RCC 7860 (cell line): ENCODE measurements at places on chromosomes 7 and 10.
A peak's percentile ranks its signal among the peaks of the same experiment; 100 is the strongest.

DNA sequence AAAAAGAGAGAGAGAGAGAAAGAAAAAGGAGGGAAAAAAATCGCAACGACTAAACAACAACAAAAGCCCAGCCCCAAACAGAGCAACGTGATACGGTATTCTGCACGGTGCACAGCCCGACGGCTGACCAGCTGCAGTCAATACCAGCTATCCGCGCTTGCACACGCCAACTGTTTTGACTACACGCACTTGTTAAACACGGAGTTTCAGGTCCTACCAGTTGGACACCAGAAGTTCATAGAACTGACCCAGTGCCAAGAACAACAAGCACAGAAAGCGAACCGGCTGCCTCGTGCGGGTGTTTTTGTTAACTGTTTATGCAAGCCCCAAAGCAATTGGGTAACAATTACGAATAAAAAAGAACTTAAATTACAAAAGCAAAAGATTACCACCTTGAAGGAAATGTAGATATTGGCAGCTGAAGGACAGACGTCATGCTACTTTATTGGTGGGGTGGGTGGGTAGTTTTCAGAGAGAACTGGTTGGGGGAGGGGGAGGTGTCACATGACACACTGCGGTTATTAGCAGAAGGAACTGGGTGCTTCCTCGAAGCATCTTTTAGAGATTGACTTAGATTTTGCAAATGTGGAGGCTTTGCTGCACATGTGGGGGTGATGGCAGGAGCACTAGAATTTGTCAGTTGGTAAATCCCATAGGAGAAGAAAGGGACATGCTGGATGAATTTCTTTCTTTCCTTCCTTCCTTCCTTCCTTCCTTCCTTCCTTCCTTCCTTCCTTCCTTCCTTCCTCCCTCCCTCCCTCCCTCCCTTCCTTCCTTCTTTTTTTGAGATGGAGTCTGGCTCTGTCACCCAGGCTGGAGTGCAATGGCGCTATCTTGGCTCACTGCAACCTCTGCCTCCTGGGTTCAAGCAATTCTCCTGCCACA is 110.6 kb upstream of the EFCAB10 start:
- no peak for DNase-seq

DNA sequence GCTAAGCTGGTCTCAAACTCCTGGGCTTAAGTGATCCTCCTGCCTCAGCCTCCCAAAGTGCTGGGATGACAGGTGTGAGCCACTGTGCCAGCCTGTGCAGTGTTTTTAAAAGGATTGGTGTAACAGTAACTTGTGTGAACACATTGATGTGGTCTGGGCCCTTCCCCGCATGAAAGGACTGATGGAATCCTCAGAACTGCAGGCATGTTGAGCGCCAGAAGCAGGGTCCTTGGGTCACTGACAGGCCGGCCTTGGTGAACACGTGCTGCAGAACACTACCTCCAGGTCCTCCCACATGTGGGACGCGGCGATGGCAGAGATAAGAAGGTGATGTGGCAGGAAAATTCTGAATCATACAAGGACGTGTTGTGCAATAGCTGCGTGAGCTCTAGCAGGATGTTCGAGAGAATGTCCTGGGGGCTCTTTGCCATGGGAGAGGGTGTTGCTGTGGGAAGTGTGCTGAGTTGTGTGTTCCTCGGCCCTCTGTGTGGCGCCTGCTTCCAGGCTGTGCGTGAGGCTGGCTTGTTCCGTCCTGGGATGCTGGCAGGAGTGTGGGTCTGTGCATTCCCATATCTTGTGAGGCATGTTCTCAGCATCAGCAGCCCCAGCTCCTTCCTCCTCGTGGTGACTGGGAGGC is 68.2 kb downstream of the DNAJB6 start:
- DNase-seq: peak; percentile 99

GRCh38 chr7:74030861-74031260 is 2.9 kb downstream of the ELN start:
- no peak for DNase-seq

DNA sequence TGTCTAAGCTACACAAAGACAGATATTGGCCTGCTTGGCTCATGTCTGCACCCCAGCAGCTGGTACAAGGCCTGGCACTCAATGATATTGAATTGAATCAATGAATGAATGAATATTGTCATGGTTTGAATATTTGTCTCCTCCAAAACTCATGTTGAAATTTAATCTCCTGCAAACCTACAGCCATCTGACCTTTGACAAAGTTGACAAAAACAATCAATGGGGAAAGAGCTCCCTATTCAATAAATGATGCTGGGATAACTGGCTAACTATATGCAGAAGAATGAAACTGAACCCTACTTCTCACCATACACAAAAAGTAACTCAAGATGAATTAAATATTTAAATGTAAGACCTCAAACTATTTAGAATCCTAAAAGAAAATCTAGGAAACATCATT is 144.7 kb downstream of the CYP26A1 start:
- DNase-seq: no peak

DNA sequence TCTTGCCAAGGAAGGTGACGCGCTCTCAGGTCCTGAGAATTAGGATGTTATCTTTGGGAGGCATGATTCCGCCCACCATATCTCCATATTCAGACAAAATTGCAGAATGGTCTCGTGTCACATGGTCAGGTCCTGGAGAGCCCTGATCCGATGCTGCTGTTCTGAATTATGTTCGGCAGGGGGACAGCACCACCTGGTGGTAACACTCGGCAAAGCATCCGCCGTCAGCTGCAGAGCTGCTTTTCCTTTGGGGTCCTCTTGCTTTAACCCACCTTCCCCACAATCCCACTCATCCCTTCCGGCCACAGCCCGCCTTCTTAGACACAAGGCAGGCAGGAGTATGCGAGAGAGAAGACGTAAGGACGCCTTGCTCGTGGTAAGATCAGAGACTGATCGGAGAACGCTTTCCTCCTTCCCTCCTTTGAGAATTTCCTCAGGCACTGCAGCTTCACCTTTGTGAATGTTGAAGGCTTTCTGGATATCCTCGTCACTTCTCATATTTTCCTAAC is 327.8 kb upstream of the C7orf33 start:
- DNase-seq: no peak

DNA sequence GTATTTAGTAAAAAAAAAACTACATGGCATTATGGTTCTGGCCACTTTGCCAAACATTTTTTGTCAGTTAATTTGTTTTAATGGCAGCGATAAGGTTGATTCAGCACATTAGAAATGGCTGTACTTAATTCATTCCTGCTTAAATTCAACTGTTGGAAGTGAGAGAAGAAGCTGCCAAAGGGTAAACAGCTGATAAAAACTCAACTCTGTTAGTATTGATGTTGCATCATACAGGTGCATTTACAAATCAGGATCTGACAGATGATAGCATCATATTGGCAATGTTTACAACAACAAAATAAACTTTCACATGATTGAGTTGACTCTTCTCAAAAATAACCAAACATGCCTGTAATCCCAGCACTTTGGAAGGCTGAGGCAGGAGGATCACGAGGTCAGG is 444.3 kb downstream of the IPMK start:
- DNase-seq: no peak

GRCh38 chr10:103470761-103471653 is 8.0 kb downstream of the CALHM3 start:
- no peak for DNase-seq

DNA sequence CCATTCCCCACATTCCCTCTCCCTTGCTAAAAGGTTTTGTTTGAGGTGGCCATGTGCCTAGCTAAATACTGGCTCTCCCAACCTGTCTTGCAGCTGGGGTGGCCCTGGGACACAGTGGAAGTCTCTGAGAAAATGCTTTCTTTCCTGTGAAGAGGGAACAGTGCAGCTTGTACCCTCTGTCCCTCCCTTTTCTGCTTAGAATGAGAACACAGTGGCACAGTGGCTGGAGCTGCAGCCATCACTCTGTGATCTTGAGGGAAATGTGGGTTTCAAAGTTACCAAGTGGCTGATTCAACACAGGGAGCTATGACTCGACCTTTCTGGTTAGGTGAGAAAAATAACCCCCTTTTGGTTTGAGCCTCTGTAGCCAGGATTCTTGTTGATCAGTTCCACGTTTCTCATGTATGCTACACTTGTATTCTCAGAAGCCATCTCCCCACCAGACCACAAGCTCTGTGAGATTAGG is 62.7 kb upstream of the CARD11 start:
- no peak for DNase-seq

DNA sequence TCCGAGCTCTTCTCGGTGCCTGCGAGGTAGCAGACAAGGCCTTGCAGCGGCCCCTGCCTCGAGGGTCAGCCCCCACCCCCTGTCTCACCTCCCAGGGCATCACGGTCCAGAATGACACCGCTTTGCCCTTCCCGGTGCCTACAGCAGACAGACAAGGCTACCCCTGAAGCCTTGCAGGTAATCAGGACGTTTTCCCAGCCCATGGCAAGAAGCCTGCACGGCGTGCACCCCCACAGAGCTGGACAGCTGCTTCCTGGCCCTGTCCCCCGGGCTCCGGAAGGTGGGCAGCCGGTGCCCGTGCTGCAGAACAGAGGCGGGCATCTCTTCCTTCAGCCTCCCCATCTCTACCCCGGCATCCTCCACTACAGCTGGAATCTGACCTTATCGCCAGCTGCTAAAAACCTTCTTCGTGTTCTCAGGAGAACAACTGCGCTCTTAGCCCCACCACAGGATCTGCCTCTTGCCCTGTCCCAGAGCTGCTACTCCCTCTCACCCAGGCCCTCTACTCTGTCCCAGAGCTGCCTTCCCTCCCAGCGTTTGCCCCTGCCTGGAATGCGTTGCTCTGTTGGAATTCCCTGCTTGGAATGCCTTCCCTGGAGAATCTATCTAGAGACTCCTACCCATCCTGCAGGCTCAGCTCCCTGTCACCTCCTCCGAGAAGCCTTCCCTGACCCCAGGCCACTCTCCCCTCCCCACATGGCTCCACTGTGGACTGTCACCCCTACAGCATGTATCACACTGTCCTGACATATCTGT is 4.7 kb downstream of the MYL10 start:
- DNase-seq: no peak

- no peak for DNase-seq
These were observed 43.1 kb downstream of the JAZF1 start for GRCh38 chr7:28137463-28137862.

DNA sequence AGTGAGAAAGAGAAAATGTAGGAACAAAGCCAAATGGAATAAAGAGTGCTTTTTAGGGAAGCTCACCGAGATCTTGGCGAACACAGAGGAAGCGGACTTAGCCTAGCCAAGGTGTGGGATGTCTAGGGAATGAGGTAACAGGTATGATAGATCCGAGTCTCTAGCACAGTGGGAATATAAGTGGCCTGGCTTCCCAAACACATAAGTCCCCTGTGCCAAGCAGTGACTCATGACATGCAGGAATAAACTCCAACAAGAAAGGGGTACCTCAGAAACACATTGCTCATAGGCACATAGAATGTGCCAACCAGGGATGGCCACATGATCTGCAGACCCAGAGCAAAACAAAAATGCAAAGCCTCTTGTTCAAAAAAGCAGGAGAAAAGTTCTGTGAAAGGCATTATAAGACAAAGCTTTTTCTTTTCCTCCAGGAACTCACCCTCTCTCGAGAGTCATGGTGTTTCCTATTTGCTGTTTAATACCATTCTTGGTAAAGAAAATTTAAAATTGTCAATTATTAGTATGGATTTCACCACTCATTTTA is 542.5 kb downstream of the GATA3 start:
- peak; percentile 31 for DNase-seq

DNA sequence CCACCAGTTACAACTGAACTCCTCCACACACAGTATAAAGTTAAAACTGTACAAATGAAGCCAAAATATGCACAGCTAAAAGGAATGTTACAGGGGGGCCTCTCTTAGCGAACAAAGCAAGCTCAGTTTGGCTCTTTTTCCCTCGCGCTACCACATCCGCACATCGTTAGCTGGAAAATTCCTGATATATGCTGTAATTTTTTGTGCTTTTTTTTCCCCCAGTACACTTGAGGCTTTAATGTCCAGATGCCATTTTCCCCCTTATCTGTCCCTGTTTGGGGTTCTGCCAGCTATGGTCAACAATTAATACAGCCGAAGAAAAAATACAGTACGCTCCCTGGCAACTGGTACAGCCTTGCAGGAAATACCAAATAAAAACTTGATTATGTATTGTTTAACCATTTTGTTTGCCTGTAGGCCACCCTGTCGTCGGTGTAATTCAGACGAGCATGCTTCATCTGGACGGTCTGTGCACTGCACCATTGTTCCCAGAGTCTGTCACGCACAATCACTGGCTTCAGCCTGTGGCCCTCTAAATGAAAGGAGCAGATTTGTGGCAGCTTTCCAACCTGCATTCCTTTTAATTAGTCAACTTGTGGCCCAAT is 108.1 kb upstream of the FAM133B start:
- peak; percentile 91 for DNase-seq

- no peak for DNase-seq
These were observed 49.6 kb upstream of the TPK1 start for GRCh38 chr7:144885478-144885877.
